ENCODE measurements at places on chromosomes 16 and 17.

DNA sequence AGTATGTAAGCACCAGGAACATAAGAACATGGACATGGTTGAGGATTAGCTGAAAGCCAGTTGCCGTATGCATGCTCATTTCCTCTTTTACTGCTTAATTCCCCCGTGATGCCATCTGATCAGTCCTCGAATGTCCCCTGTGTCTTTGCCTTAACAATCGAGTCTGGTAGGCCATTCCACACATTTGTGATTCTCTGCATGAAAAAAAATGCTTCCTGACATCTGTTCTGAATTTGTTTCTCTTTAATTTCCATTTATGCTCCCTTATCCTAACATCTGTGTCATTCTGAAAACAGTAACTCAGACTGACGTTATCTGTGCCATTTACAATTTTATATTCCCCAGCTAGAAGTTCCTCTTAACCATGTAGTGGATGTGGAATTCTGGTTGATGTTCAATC lies 158.2 kb upstream of the TOX3 start:
- no peak for DNase-seq

GRCh38 chr16:55703003-55704001 lies 47.5 kb downstream of the SLC6A2 start:
- no peak for DNase-seq

DNA sequence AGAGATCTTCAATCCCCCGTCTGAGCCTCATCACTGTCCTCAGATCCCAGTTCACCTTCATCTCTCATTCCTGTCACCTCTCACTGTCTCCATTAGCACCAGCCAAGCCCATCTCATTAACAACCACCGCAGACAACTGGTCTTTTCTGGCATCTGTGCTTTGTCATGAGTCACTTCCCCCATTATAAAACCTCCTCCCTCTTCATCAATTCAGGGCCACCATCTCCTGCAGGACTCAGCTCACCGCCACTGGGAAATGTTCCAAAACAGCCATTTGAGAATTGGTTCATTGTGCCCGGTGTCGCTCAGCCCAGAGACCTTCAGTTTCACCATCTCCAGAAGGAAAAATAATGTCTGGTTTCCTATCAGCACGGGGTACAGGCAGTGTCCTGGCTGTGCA lies 56.9 kb upstream of the TEKT3 start:
- no peak for DNase-seq

DNA sequence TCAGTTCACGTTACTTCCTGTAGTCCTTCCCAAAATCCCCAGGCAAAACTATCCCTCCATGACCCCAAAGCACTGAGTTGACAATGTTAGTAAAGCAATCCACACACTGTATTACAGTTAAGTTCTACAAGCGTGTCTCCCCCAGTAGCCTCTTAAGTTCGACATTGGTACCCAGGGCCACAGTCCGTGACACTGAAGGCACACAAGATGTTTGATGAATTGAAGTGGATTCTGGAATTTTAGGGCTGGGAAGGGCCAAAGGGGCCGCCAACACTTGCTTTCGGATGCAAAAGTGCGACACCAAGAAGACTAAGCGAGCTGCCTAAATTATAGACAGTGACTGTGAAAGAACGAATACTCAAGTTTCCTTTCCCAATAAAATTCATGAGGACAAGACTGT lies 1.5 kb downstream of the VPS35 start:
- DNase-seq: no peak

GRCh38 chr16:53087101-53087500 lies 32.3 kb downstream of the CHD9 start:
- no peak for DNase-seq

- DNase-seq: no peak
Observed at GRCh38 chr16:12387786-12388185, 411.3 kb downstream of the SNX29 start.
